ENCODE measurements at places on chromosomes 16 and 17.

GRCh38 chr17:12402963-12403622, 262.6 kb upstream of the MYOCD start:
- no peak for DNase-seq

GRCh38 chr17:68288375-68288774, 2.6 kb downstream of the SLC16A6 start:
- no peak for DNase-seq

GRCh38 chr17:27315322-27315721, 21.4 kb downstream of the WSB1 start:
- peak; percentile 54 for DNase-seq

- DNase-seq, result no peak
Measured at GRCh38 chr16:12793120-12793864, 10.4 kb downstream of the CPPED1 start.

GRCh38 chr17:16181581-16181980, 33.8 kb downstream of the NCOR1 start:
- DNase-seq, result no peak

- no peak for DNase-seq
Measured at GRCh38 chr16:18804540-18804939, 3.2 kb upstream of the ARL6IP1 start.

- DNase-seq, result no peak
Measured at GRCh38 chr17:73634629-73635028, 9.6 kb downstream of the SDK2 start.

- DNase-seq, result no peak
Measured at GRCh38 chr16:53341792-53342191, 92.5 kb upstream of the RBL2 start.

- no peak for DNase-seq
Measured at GRCh38 chr16:31467858-31468257, 4.1 kb upstream of the TGFB1I1 start.

GRCh38 chr17:34532281-34533065, 46.9 kb upstream of the TMEM132E start:
- DNase-seq, result no peak
